ENCODE measurements at places on chromosomes 7 and 10.

DNA sequence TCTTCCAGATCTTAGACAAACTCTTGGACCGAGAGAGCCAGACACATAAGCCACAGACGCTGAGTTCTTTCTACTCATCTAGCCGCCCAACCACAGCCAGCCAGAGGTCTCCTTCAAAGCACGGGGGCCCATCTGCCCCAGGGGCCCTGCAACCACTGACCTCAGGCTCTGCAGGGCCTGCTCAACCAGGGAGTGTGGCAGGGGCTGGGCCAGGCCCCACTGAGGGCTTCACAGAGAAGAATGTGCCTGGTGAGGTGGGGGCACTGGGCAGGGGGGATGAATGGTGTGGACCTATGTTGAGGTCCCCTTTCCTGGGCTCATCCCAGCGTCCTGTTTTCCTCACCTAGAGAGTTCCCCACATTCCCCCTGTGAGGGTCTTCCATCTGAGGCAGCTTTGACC is 11.4 kb downstream of the ZSWIM8 start:
- DNase-seq, result no peak

DNA sequence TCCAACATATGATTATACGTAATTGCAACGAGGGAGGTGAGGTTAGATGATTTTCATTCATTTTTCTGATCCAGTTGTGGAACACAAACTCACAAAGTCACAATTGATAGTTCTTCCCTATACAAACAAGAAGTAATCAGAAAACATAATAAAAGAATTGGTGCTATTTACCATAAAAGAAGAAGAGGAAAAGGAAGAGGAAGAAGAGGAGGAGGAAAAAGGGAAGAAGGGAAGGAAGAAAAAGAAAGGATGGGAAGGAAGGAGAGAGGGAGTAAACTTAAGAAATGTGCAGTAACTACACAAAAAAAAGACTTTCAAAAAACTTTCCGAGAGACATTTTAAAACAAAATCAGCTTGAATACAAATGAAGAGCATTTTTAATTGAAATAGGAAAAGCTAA is 65.0 kb downstream of the CCDC71L start:
- no peak for DNase-seq

GRCh38 chr7:63925262-63925625 is 73.4 kb upstream of the ZNF722 start:
- DNase-seq, result no peak

- DNase-seq, result no peak
Measured at GRCh38 chr7:148255333-148255732, 335.2 kb upstream of the C7orf33 start.

DNA sequence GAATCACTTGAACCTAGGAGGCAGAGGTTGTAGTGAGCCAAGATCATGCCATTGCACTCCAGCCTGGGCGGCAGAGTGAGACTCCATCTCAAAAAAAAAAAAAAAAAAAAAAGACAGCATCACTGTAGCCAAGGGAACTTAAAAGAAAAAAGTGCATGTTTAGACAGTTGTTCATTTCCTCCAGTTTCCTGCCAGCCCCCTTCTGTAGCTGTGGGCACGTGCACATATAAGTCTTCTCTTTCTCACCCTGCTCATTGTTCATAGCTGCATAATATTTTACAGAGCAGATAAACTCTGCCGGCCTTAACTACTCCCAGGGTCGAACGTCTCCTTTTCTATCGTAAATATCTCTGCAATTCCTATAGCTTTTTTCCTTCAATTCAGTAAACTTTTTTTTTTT is 132.6 kb downstream of the LHPP start:
- DNase-seq, result no peak

Measured in H9 (cell line).